Left ventricle myocardium superior (tissue), 1 donor: ENCODE measurements at places on chromosomes 2 and 18.

DNA sequence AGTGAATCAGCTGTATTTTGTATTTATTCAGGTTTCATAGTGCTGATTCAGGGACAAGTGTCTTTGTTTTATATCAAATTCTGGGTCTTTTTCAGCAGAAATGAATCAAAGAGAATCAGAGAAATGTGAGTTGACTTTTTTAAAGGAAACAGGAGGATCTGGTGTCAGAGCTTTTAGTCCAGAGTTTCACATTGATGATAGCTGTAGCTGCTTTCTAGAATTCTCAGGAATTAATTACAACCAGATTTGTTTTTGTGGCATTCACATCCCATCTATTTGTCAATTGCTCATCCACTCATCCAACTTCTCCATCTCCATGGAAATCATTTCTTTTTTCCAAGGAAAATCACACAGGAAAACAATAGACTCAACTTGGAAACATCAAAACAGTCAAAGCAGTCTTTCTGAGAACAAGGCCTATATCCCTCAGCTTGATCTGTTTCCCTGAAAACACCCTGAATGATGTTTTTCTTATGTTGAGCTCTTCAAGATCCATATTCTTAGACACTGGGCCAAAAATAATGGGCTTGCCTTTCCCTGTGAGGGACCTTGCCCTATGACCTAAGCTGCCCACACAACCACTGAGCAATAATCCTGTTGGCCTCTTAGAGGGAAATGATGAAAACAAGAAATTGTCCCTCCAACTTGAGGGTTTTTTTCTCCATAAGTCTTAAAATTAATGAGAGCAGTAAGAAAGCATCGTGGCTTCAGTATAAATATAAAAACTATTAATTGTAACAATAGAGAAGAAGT, 249.5 kb upstream of the FN1 start:
- DNase-seq: no peak

- DNase-seq: no peak
Measured at GRCh38 chr2:54551123-54551756, 95.1 kb downstream of the SPTBN1 start.

DNA sequence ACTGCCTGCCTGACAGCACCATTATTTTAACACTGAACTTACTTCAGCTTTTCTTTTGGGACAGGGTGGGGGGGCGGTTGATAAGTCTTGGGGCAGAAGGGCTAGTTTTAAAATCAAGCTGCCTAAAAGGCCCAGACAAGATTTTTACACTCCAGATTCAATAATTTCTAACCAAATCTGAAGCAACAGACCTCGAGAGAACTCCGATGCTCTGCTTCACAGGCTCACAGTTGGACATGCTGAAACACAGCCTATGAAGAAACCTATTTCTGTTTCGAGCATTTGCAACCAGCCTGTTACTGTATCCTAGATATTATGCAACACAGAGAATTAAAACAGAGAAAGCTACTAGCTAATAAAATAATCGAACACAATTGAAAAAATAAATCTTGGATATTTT, 1.3 kb upstream of the MYT1L start:
- no peak for DNase-seq

GRCh38 chr18:62287781-62288664, 37.1 kb upstream of the TNFRSF11A start:
- no peak for DNase-seq

DNA sequence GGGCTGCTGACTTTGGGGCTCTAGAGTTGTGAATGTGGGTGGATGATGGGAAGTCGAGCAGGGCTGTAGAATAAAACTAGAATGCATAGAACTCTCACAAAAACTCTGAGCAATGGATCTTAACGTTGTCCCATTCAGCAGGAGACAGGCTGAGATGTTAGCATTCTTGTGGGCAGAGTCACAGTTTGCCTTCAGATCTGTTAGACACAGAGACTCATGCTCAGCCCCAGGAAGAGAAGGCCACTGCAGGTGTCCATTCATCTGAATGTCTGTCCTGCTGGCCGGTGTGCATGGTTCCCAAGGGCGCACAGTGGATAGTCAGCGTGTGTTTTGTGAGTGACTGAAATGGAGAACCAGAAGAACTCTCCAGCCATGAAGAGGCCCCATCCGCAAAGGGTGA, 111.3 kb downstream of the TSN start:
- DNase-seq: no peak

GRCh38 chr2:28750316-28751251, 1.0 kb upstream of the PPP1CB start:
- no peak for DNase-seq

- peak; percentile 76 for DNase-seq
Measured at GRCh38 chr2:42967959-42968674, 175.7 kb upstream of the HAAO start.

DNA sequence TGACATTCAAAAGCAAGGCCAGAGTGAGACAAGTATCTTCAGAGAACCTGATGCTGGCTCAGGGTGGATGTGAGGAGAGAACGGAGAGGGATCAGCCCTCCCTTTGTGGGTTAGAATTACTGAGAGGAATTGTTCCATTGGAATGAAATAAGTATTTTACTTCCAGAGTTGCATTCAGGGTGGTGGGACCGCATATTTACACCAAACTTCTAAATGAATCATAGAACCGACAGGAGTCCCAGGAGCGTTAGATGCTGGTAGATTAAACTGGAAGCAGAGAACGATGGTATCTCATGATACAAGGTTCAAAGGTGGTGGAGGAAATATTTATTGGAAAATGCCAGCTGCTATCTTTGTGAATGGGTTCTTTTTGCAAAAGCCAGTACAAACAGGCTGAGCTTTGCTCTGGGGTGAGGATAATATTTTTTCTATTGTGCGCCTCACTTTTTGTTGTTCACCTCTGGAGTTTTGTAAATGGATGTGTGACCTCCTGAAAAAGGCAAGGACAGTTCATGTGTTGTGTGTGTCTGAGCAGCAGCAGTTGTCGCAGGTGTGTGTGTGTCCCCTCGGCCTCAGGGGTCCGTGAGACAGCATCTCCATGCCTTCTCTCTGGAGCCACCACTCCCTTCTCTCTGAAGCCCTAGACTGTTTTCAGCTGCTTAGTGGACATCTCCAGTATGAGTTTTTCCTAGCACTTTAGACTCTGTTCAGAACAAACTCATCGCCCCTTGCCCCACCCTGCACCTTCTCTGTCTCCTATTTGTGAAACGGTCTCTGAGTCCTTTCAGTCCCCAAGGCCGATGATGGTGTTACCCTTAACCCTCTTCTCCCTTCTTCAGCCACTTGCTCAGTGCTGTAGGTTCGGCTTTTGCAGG, 17.8 kb downstream of the MTCL1 start:
- DNase-seq: no peak

DNA sequence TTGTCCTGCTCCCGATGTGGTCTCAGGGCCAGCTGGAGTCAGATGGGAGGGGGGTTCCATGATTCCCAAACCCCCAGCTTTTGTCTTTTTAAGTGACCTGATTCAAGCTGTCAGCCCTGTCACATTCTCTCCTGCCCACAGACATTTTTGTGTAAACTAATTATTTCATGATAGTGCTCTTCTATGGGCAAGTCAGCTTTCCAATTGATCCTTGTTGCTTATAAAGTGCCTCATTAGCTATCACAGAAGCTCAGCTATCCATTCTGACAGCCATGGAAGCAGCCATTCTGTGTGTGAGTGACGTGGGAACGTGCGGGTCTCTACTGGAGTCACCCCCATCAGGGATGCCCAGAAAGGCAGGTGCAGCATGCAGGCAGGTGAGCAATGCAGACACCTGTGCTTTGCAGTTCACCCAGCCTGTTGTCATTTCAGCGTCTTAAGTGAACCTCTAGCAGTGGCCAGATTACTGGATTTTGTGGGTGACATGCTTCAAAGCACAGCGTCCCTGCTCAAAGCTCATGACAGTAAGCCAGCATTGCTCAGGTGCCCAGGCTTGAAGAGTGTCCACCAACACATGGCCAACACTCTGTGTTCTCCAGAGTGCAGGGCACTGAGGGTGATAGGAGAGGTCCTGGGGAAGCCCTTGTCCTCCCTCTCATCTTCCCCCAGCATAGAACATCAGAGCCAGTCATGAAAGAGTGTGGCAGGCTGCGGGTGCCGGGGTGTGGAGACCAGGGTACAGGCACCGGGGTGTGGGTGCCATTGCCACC, 162.1 kb upstream of the SH3BP4 start:
- DNase-seq: no peak

DNA sequence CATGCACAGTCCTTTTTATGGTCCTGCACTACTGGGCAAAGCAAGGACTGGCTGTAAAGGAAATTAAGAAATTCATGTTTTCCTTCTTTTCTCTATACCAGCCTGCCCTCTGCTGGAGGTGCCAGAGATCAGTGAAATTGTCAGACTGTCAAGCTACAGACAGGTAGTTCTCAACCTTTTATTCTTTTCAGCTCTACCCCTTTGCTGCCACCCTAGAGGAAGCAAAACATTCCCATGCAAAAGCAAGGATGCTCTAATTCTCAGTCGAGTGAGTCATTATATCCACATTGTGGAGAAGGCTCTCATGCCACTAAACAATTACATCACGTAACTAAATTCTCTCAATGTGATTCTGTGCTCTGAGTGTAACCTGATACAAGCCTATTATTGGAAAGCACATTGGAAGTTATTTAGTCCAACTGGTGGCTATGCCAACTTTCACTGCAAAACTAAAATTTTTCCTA, 25.0 kb upstream of the RAPGEF4 start:
- no peak for DNase-seq

- no peak for DNase-seq
Measured at GRCh38 chr2:37706334-37707183, 35.1 kb upstream of the CDC42EP3 start.

DNA sequence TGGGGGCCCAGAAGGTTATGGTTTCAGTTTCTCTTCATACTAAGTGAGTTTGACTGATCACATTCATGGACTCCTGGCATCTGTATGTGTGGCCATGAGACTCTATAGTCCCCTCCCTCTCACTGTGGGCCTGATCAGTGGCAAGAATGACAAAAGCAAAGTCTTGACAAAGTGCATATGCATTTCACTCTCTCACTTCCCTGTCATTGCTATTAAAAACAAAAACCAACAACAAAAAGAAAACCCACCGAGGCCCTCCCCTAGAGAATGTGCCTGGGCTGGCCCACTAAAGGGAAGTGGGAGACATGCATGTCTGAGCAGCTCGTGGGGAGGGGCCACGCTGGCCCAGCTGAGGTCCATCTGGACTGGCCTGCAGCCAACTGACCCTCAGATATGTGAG, 600.1 kb upstream of the RAB6C start:
- no peak for DNase-seq

GRCh38 chr18:55547705-55548056, 40.3 kb downstream of the TCF4 start:
- DNase-seq: no peak

GRCh38 chr2:71934595-71935261, 212.9 kb downstream of the CYP26B1 start:
- DNase-seq: peak; percentile 71

GRCh38 chr2:237137626-237138323, 52.1 kb downstream of the COPS8 start:
- no peak for DNase-seq

DNA sequence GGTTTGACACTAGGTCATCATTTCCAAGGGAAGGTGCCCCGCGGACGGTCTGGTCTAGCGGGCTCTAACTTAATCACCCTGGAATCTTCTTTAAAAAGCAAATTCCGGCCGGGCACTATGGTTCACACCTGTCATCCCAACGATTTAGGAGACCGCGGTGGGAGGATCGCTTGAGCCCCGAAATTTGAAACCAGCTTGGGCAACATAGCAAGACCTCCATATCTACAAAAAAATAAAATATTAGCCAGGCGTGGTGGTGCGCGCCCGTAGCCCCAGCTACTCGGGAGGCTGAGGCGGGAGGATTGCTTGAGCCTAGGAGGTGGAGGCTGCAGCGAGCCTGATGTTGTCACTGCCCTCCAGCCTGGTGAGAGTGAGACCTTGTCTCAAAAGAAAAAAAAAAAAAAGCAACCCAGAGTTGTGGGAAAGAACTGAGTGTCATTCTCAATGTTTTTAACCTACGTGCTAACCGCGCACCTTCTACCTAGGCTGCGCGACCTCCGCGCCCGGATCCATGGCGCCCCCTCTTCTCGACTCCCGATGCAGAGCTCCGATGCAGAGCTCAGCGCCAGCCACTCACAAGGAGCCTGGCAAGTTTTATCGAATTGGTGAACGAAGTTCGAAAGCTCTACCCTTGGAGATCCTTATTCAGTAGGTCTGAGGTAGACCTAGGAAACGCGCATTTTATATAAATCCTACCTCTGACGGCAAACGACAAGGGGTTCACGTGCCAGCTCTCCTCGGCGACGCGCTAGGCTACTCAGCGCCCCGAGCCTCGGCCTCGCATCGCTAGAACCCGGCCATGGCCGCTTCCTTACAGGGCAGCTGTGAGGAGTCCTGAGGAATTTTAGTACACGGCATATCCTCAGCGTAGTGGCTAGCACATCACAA, 888 bp upstream of the TWSG1 start:
- peak; percentile 23 for DNase-seq

DNA sequence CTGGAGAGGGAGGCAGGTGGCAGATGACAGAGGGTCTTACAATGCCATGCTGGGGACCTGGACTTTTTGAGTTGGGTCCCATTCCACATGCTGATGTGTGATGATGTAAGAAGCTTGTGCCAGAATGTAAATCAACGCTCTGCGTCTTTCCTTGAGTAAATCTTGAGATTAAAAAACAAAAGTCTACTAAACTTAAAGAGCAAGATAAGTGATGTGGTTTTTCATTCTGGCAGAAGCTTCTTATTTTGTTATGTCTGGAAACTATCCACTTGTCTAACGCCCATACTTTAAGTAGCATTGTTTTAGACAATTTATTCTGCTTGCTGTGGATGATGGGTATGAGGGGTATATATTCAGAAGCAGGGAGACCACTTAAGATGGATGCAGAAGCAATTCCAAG, 94.5 kb downstream of the KCNS3 start:
- DNase-seq: no peak

DNA sequence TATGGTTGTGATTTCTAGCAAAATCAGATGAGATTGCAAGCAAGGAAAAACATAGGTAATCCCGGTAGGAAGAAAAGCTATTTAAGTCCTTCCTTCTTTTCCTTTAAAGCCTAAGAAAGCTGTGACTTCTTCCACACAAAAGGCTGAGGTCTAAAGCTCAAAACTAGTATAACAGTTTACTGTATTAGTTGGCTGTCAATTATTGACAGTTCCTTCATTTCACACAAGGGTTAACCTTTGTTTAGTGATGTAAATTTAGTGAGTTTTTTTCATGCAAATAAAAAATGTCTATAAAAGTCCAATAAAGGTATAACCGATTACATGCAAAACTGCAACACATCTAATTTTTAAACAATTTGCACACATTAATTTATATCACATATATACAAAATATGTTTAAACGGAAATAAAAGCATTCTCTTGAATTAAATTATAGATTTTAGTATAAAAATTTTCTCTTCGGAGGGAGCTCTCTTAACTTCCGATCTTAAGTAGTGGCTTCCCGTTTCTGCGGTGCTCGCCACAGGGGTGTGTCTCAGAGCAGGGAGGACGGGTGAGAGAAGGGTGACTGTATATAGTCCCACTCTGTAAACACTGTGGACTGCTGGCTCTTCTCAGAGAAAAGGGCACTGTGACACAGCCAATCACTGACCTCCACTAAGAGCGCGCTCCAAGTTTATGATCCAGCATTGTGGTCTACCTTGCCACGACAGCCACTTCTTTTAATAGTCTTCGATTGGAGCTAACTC, 33.4 kb downstream of the TTR start:
- DNase-seq: no peak
